Hepatic stellate cell (primary cell): ENCODE measurements at places on chromosomes 7 and 10.

GRCh38 chr7:146788008-146788407 is 671.4 kb downstream of the CNTNAP2 start:
- no peak for DNase-seq

DNA sequence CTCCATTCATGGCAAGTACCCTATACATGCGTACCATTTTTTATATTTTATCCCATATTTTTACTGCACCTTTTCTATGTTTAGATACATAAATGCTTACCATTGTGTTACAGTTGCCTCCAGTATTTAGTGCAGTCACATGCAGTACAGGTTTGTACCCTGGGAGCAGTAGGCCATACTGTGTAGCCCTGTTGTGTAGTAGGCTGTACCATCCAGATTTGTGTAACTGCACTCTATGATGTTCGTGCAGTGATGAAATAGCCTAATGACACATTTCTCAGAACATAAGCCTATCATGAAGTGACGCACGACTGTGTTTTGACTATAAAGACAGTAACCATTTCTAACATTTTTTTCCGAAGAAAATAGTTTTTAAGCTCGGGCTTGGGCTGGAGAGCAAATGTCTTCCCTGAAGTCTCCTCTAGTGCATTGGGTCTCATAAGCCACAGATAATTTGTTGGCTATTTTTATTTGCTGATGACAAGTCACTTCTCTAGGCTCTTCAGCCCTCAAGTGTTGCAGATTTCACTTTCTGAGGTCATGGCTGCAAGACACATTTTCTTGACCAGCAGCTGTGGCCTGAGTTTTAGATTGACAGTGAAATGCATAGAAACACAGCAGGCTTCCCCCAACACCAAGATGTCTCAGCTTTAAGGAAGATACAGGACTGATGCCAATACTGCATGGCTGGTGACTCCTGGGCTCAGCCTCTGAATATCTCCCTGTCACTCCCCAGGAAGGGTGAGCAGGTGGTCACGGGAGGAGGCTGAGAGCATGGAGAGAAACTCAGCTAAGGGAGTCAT is 26.9 kb downstream of the EPDR1 start:
- no peak for DNase-seq

DNA sequence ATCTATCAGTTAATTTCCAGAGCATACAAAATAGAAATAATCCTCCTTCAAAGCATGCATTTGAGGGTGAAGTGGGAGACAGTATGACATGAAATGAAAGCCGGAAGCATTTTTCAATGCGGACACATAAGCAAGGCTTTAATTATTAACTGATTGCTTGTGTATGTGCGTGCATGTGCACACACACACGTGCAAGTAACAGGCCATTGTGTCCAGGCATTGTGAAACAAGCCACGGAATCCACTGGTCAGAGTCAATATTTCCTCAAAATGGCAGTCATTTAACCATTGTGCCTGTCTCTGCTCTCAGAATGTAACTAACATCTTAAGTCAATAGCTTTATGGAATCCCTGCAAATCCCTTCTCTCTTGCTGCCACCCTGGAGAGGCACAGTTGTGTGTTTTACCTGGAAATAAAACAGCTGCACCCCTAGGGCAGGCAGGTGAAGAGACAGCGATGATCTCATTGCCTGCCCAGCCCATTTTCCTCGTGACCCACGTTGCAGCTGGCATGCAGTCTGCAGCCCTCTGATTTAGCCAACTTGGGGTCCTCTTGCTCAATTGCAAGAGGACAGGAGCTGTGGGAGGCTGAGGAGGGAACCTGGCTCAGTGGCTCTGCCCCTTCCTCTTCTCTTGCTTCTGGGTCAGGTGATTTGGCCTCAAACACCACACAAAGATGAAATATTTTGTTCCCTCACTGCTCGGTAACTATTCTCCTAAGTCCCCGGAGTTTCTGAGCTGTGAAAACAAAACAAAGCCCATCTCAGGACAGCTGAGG is 500.9 kb upstream of the ZMIZ1 start:
- DNase-seq = no peak

- DNase-seq = no peak
Observed at GRCh38 chr7:77238703-77239136, 39.1 kb upstream of the FGL2 start.

DNA sequence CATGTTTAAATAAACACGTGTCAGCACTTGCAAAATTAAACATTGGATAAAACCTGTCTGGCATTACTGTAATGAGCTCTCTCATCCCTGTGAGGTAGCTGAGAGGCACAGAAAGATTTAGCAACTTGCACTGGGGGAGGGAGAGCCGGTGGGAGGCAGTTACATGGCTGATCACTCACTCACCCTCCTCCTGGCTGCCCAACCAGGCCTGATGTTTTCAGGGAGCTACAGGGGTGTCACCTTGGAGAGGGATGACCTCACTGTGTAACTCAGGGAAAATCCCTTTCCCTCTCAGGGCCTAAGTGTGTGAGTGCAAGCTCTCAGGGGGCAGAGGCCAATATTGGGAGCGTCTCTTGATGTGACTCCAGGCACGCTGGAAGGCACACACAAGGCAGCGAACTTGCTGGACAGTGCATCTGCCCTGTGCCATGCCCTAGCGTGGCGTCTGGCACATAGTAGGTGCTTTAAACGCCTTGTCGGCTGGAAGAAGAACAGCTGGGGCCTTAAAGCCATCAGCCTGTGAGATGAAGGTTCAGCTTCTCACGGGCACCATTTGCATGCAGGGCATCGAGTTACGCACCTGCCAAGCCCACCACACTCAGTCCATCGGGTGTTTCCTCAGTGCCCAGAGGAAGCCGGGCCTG is 51.1 kb downstream of the ELFN1 start:
- DNase-seq = no peak

DNA sequence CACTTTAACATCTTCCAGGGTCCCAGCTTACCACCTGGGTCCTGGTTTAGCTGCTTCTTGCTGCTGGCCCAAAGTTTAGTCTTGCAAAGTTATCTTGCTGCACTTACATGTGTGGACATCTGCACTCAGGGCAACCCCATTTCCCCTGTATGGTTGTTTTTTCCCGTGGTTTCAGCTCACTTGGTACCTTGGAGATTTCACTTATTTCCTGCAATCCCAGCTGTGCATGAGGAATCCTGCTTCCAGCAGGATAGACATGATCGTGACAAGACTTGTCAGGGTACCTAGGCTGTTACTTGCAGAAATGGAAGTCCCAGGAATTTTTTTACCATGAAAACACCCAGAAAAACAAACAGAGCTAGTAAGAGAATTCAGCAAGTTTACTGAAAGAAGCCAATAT is 95.9 kb upstream of the LEP start:
- DNase-seq = no peak
